ENCODE measurements at places on chromosomes 11 and 22.
A peak's percentile ranks its signal among the peaks of the same experiment; 100 is the strongest.

GRCh38 chr11:72613977-72614376, 60.2 kb downstream of the PDE2A start:
- peak; percentile 34 for DNase-seq

DNA sequence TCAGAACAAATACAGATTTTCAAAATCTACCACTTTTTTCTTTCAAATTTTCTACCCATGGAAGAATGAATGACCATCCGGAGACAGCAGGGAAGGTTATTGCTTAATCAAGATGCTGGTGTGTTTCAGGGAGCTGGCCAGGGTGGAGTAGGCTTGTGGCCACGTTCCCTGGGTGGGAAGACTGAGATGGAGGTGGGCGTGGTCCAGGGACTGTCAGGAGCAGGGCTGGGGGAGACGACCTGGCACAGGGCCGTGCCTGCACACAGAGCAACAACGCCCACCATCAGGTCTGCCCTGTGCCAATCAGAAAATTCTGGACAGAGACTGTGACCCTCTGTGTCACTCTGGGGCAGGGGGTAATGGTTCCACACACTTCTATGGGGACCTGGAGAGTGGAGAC, 7.1 kb upstream of the APOBEC3H start:
- no peak for DNase-seq

DNA sequence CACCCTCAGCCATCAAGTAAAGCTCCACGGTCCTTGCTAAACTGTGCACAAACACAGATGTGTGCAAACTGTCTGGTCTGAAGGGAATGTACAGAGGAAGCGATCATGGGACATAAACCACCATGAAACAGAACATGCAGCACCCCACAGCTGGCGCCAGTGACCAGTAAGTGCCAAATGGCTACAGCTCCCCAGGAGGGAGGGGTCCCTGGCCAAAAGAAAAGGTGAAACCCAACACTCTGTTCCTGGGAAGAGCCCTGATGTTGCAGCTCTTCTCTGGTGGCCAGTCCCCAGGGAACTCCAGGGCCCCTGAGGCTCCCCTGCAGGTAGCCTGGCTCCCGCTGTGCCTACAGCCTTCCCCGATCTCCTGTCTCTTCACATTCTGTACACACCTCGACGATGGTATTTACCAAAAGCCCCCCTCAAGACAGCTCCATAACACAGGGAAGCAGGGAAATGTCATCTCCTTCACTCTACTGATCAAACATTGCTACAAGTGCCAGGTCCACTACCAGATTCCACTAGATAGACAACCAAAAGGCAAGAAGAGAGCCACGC, 2.9 kb downstream of the DGCR6L start:
- DNase-seq = no peak

- DNase-seq = no peak
These were observed 1.1 kb downstream of the TBCEL start for GRCh38 chr11:121024989-121025388.

DNA sequence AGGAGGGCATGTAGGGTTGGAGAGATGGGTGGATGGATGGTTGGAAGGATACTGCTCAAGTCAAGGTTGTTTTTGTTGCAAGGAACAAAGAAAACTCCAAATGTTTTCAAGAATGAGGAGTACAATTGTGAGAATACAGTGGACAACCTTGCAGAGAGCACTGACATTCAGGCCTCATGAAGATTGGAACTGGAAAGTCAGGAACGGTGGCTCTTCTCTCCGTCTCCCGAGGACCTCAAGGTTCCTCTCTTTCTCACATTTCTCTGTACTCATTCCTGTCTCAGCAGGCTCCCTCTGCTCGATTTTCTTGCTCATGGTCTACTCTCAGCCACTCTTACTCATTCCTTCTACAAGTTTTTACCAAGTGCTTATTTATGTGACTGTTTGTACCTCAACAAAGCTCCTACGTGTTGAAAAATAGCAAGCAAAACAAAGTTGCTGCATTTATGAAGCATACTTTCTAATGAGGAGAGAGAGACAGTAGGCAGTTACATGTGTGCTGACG, 97.6 kb downstream of the SWAP70 start:
- no peak for DNase-seq

- no peak for DNase-seq
These were observed 41.0 kb upstream of the SPON1 start for GRCh38 chr11:13921545-13921944.

All from activated naive CD4-positive, alpha-beta T cell treated with anti-CD3 and anti-CD28 coated beads, Interleukin-2, amount 10 ng/mL, durations not matched to agents 7 days and 5 days (primary cell).